ENCODE measurements at places on chromosomes 2 and 18. TPM values are rescaled to one million over a fixed set of nuclear protein-coding genes. Genes with fewer than 3 reads are reported as not detected.

- peak; percentile 62 for DNase-seq
These were observed 1.3 kb downstream of the ATP8B1 start for GRCh38 chr18:57801761-57802212.

DNA sequence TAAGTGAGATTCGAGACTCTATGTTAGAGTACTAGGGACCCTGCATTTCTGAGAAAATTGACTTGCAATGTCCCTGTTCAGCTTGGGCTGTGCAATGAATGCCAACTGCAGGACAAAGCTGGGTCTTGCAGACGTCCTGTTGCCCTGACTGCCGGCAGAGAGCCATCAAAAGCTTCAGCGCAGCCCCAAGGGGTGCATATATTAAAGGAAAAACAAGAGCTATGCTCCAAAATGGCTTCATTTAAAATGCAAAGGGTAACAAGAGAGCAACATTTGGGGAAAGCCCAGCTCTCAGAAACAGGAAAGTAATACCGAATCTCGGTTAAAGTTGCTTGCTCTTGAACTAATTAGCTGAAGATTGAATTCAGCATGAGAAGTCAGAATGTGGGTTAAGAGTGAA is 110.9 kb upstream of the PNPT1 start:
- no peak for DNase-seq

Gene FSIP2
- total RNA-seq: 0.25 TPM

Gene ATRAID
- 404 TPM for total RNA-seq

DNA sequence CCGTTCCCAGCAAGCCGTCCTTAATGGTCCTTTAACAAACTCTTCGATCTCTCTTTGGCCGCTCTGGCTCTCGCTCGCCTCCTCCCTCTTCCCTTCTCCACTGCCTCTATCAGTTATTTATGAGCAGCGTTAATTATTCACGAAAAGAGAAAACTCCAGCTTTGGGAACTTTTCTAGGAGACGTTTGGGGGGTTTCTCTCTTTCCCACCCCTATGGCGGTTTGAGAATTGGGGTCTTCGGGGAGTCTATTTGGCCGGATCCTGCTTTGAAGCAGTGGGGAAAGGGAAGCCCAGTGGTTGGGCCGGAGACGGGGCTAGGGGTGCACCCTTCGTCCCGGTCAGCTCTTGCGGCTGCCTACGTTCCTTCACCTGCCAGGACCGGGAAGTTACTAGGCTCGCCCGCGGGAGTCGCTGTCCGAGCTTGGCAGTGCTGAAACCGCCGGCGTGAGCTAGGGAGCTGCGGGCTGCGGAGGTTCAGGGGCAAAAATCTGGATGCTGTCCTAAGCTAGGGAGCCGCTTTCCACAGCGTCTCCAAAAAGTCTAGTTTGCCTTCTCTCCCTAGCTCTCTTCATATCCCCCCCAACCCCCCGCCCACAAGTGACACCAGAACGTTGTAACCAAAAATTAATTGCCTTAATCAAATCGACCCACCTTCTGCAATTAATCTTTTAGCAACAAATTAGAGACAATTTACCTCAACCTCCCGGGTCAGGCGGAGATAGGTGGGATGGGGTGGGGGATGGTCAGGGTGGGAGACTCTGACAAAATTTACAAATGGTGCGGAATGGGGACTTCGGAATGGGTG is 8.9 kb upstream of the SKOR2 start:
- DNase-seq: peak; percentile 21

DNA sequence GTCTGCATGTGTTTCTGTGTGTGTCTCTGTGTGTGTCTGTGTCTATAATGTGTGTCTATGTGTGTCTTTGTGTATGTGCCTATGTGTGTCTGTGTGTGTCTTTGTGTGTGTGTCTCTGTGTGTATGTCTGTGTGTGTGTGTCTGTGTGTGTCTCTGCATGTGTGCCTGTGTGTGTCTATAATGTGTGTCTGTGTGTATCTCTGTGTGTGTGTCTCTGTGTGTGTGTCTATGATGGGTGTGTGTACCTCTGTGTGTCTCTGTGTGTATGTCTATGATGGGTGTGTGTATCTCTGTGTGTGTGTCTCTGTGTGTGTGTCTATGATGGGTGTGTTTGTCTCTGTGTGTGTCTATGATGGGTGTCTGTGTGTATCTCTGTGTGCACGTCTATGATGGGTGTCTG is 126.2 kb upstream of the GPC1 start:
- no peak for DNase-seq

Gene CFC1
- total RNA-seq: not detected

GRCh38 chr2:63712748-63713147 is 124.0 kb downstream of the MDH1 start:
- peak; percentile 25 for DNase-seq

GRCh38 chr18:77071061-77071460 is 61.5 kb downstream of the MBP start:
- no peak for DNase-seq

GRCh38 chr18:68564961-68565360 is 149.9 kb downstream of the TMX3 start:
- DNase-seq: no peak

- peak; percentile 32 for DNase-seq
These were observed 112.8 kb upstream of the RASGRP3 start for GRCh38 chr2:33363325-33364298.

DNA sequence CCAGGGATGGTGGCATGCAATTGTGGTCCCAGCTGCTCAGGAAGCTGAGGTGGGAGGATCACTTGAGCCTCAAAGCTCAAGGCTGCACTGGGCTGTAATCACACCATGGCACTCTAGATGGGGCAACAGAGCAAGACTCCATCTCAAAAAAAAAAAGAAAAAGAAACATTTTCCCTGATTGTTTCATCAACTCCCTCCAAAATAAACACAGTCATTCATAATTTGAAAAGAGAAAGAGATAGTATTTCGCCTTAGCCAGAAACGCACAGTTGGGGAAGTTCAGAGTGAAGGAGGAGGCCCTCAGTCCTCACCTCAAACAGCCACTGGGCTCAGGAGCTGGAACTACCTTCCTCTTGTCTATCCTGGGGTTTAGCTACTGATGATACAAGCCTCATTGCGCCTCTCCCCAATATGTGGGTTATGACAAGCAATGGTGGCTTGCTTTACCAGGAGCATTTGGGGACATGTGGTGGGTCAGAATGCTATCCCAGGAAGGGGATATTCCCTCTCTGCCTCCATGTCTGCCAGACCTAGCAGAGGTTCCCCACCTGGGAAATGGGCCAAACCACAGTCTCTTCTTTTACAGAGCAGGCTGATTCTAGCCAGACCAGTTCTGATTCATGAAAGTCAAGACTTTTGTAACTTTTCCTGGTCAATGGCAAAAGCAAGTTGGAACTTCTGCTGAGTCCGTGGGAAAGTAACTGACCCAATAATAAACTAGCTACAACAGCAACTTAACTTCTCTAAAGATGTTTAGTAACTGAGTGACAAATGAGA is 22.2 kb upstream of the TMEM87B start:
- peak; percentile 86 for DNase-seq

- DNase-seq: no peak
These were observed 2.5 kb downstream of the TGFA start for GRCh38 chr2:70551167-70551566.

- DNase-seq: no peak
These were observed 76.5 kb downstream of the SOCS6 start for GRCh38 chr18:70365361-70365760.

- peak; percentile 71 for DNase-seq
These were observed 68.5 kb downstream of the PIGN start for GRCh38 chr18:62118328-62118727.

DNA sequence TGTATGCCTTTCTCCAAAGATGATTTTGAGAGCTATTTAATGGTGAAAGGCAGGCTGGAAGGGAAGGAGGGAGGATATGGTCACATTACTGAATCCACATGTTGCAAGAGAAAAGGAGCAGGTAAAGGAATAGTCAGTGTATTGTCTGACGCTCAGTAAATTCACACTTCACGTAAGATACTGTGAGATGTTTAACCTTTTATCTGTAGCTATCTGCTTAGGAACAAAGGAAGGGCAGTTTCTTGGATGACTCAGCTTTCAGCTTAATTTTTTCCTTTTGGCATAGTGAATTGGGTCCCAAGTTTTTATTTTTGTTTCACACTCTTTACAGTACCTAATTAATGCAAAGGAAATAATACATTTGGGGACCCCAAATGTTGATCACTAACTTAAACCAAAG is 96.2 kb downstream of the PMS1 start:
- no peak for DNase-seq

Gene RAB27B
- total RNA-seq: 13.8 TPM

Gene RAB6D
- total RNA-seq: not detected

- no peak for DNase-seq
These were observed 502.3 kb upstream of the KLHL29 start for GRCh38 chr2:22882643-22883042.

GRCh38 chr2:134583997-134584520 is 134.7 kb downstream of the TMEM163 start:
- no peak for DNase-seq

DNA sequence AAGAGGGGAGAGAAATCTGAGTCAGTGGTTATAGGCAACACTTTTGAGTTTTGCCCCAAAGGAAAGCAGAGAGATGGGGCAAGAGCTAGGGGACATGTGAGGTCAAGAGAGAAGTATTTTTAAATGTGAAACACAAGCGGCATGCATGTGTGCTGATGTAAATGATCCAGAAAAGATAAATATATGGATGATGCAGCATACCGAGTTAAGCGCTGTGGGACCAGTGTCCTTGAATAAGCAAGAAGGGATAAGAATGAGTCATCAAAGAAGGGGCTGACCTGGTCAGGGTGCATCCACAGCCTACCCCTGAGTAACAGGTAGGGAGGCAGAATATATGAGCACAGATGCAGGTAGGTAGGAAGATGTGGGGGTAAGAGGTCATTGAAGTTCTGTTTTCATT is 180.9 kb downstream of the TRABD2A start:
- DNase-seq: no peak

Gene DUSP19
- total RNA-seq: 2.4 TPM

Gene FAP
- total RNA-seq: 31.9 TPM
